Germinal center (tissue), 1 donor: ENCODE measurements at places on chromosomes 6 and 20.

GRCh38 chr6:157067507-157067906 is 255.8 kb downstream of the TMEM242 start:
- no peak for DNase-seq

DNA sequence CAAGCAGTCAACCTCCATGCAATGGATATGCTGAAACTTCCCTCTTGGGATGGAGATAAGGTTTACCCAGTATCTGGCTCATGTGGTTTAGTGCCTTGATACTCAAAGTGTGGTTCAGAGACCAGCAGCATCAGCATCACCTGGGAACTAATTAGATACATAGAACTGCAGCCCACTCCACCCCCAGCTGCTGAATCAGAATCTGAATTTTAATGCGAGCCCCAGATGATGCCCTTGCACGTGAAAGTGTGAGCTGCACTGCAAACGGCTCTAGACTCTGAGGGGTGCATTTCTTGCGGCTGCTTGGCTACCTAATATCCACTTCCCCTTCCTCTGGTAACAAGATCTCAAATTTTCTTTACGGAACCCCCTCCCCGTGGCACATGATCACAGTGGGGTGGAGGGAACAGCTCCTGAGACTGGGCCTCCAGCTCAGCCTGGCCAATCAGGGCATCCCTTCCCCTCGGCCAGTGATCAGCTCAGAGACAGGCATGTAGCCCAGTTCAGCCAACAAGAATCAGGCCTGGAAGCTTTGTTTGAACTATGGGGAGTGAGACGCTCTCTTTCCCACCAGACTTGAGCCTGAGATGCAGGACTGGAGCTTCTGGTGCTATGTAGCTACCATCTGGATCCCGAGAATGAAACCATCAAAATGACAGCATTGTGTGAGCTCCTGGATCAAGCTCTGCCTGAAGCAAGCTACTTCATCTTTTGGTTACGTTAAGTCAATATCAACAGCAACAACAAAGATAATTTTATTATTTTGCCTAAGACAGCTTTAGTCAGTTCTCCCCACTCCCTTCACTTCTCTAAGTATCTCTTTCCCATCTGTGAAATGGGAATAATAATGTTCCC is 12.8 kb downstream of the KCNK15 start:
- no peak for DNase-seq

DNA sequence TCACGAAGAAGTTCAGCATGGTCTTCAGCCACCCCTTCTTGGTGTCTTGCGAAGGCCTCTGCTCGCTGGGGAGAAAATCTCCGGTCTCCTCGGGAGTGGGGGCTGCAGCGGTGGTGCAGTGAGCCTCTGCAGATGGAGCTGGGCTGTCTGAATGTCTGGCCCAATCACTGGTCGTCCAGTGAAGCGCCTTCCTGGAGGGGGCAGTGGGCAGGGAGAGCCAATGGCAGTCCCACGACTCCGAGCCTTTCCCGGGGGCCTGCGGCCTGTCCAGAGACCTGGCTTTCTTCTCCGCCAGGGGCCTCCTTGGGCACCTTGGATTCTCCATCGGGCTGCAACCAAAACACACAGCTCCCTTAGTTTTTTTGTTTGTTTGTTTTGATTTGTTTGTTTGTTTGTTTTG is 6.3 kb downstream of the BNIP5 start:
- no peak for DNase-seq

- DNase-seq, result no peak
These were observed 50.2 kb downstream of the ERMARD start for GRCh38 chr6:169801396-169802160.

DNA sequence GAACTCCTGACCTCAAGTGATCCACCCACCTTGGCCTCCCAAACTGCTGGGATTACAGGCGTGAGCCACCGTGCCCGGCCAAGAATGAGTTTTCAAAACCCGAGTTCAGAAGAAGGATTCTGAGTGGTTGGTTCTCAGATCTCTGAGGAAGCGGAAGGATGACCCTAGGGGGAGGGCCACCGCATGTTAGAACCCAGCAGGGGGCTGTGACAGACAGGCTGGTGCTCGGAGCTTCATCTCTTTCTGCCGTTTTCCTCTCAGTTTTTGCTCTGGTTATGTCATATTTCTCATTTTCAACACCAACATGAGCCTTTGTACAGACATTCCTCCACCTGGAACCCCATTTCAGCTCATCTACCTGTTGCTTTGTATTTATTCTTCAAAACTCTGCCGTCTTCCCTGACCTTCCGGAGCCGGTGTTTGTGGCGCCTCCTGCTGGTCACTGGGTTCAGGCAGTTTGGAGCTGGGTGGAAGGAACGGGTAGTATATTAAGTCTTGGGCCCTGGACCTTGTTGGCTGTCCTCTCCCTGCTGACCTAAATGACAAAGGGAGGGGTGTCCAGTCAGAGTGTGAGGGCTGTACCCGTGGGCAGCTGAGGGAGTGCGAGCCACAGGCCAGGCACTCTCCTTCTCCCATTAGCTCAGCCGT is at the start of gene DEFB123:
DEFB123 (plus strand) TSS at position 621 of the 648 bp plus-strand sequence. CDS start 67 bp downstream, outside the sequence.
- no peak for DNase-seq

- peak; percentile 59 for DNase-seq
These were observed 9.7 kb downstream of the NOL7 start for GRCh38 chr6:13624871-13625288.

GRCh38 chr6:159973951-159974350 is 5.1 kb downstream of the IGF2R start:
- no peak for DNase-seq

- DNase-seq, result no peak
These were observed 40.4 kb upstream of the UTRN start for GRCh38 chr6:144244688-144245087.

- no peak for DNase-seq
These were observed at the start of gene DEFB132 for GRCh38 chr20:257419-257818. DEFB132 (plus strand) TSS chr20:257724; CDS start chr20:257779, 55 bp downstream.

- no peak for DNase-seq
These were observed 4.7 kb downstream of the MAPK14 start for GRCh38 chr6:36032261-36032660.

DNA sequence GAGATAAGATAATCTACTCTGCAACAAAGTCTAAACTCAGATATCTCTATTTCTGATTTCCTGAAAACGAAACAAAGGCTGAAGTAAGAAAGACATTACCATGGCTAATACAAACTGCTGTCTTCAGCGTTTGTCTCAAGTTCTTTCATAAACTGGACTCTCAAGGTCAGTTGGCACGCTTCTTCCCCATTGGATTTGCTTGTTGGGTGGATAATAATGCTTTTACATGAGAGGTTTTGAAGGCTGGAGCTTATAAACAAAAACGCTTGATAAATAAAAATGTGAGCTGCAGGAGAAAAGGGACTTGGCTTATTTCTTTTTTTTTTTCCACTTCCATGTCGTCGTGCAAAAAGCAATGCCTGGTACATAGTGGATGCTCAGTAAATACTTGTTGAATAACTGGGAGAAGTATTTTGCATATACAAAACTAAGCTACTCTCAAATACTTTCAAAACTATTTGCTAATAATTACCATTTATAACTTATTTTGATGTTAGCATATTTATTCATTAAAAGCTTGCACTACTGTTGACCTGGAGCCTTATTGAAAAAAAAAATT is 65.7 kb upstream of the EEF1A1 start:
- no peak for DNase-seq

DNA sequence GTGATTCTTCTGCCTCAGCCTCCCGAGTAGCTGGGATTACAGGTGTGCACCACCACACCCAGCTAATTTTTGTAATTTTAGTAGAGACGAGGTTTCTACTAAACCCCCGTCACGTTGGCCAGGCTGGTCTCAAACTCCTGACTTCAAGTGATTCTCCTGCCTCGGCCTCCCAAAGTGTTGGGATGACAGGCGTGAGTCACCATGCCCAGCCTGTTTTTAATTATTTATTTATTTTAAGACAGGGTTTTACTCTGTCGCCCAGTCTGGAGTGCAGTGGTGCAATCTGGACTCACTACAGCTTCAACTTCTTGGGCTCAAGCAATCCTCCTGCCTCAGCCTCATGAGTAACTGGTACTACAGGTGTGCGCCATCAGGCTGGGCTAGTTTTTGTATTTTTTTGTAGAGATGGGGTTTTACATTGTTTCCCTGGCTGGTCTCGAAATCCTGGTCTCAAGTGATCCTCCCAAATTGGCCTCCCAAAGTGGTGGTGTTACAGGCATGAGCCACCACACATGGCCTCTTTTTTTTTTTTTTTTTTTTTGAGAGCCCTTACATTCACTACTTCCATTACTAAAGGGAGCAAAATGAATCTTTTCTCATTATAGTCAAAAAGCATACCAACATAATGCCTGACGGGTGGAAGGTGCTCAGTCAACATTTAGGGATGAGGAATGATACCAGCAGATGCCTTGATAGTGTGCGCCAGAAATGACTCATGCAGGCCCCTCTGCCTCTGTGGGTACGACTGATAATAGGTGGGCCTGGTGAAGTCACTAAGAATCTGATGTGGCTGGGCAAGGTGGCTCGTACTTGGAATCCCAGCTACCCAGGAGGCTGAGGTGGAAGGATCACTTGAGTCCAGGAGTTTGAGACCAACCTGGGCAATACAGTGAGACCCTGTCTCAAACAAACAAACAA is 17.8 kb upstream of the RALGAPB start:
- DNase-seq, result no peak

DNA sequence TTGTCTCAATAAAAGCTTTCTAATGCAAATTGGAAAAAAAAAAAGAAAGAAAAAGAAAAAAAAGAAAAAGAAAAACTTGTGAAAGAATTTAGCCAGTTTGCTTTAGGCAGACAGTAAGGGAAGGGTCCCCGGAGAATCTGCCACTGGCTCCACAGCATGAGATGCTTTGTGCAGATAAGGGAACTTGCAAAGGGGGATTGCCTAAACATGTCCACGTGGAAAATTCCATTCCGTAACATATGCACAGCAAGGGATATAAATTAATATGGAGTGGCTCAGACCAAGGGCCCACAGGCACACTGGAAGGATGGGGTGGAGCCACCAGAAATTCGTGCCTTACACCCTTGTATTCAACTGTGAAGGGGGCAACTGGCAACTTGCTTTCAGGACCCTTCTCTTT is 45.4 kb downstream of the MKKS start:
- DNase-seq, result no peak

DNA sequence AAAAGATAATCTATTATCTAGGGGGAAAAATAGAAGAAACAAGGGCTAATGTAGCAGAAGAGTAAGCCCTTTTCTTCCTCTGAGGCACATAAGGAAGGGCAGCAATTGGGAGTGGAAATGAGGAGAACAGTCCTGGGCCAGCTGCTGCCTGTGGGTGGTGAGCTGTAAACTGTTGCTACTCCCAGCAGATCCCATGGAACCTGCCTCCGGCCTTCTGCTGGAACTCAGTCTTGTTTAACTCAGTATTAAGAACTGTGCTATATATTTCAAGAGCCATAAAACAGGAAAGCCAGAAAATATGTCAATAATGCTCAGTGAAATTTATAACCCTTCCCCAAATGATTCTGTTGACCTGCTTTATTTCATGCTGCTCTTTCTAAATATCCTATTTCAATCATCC is 464.2 kb downstream of the COL12A1 start:
- no peak for DNase-seq

DNA sequence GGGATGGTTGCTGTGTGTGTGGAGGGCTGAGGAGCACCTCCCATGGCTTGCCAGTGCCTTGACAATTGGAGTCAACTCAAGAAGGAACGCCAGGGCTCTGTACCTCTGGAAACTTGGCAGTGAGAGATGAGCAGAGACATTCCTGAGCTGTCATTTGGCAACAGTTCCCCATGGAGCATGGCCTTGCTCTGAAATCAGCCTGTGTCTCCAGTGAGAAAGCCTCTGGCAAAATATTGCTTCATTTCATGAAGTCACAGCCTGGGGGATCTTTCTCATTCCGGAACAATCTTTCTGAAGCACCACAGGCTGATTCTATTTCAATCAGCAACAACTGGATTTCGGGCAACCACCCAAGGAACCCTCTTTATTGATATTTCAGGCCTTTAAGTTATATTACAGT is 52.2 kb upstream of the FNDC1 start:
- no peak for DNase-seq

DNA sequence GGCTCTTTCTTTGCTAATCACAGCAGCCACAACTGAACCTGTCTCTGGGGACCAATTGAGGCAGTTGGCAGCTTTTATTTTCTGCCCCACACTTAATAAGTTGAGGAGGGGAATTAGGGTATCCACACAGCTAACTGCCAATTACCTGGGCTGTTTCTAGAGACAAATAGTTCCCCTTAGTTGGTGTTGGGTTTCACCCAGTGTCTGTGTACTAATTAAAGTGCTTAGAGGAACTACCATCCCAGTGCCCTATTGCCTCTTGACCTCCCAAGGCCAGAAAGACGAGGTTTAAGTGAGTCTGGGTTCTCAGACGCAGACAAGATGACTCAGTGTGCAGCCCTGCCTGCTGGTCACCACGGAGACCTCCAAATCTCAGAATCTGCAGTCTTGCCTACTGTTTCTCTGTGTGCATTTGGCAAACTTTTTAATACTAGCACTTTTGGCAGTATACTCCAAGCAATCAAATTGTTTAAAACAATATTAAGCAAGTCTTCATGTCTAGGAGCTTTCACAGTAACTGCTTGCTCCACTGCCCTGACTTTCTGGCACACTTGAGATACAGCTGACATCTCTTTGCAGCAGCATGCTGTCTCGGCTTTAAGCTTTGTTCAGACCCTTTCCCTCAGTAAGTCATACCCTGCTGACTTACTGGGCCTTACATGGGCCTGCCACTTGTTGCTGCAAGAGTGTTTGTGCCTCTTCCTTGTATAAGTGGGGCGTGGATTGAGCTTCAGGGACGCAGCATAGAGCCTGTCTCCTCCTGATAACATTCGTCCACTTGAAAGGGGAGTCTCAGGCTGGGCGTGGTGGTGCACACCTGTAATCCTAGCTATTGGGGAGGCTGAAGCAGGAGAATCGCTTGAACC is 31.9 kb downstream of the STK35 start:
- no peak for DNase-seq

DNA sequence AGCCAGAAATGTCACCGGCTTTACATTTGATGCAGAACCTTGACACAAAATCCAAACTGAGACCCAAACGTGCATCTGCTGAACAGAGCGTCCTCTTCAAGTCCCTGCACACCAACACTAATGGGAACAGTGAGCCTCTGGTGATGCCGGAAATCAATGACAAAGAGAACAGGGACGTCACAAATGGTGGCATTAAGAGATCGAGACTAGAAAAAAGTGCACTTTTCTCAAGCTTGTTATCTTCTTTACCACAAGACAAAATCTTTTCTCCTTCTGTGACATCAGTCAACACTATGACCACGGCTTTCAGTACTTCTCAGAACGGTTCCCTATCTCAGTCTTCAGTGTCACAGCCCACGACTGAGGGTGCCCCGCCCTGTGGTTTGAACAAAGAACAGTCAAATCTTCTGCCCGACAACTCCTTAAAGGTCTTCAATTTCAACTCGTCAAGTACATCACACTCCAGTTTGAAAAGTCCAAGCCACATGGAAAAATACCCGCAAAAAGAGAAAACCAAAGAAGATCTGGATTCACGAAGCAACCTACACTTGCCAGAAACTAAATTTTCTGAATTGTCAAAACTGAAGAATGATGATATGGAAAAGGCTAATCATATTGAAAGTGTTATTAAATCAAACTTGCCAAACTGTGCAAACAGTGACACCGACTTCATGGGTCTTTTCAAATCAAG is 108.4 kb downstream of the RTN4IP1 start:
- peak; percentile 61 for DNase-seq
